ENCODE measurements at places on chromosomes 7 and 10. TPM values are rescaled to one million over a fixed set of nuclear protein-coding genes. Genes with fewer than 3 reads are reported as not detected.
A peak's percentile ranks its signal among the peaks of the same experiment; 100 is the strongest.

DNA sequence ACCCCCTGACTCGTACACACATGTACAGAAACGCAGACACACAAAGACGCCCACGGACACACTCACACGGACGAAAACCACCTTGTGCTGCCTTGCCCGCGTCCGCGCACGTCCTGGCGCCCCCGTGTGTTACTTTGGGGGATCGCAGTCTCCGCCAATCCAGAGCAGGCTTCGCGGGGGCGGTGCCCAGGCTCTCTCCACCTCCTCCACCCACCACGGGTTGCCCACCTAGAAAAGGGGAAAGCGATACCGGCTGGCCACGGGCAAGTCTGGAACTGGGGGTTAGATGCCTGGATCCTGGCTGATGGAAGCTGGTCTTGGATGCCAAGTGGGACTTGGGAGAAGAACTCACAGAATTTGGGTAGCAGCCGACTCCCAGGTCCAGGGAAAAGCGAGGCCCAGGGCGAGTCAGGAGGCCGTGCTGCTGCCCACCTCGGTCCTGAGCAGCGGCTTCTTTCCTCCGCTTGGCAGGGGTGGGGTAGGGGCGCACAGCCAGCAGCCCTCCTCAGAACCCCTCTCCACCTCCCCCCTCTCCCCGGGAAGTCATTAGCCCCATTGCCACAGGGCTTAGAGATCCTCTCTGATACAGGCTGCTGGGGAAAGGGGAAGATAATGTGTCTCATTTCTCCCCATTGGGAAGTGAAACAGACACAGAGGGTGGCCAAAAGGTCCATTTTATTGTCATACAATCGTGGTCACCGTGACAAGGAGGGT, 4.6 kb upstream of the VGF start:
- no peaks in the 10 kb centered on the region for H3K36me3 ChIP-seq
- no peak overlapping the region for H3K27ac ChIP-seq
- no peak for DNase-seq
- peaks cover 37% of the 10 kb centered on the region for H3K4me1 ChIP-seq

DNA sequence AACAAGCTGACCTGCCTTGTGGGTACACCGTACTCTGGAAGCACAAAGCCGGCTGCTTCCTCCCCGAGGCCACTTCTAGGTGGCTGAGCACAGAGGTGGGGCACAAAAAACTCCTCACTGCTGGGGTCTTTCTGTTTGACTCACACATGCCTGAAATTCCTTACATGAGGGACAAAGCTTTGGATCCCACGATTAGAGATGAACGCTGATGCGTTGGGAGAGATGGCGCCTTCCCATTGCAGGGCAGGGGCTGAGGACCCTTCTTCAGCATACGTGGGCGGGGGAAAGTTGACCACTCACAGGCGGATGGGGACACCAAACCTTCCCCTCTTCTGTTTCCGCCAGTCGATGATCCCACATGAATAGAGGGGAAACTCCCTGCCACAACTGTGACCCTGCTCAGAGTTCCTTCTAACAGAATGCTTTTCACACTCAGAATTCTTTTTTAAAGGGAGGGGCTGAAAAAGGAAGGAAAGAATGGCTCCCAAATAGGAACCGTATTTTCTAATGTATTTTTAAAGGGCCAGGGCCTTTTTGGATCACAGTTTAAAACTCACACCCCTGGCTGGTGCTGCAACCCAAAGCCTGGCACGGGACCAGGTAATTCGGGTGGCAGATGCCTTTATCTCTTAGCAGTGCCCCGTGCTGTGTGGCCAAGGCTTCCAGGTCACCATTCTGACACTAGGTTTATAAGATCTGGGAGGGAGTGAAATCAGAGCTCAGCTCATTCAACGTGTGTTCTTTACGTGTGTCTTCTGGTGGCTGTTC, 134.0 kb downstream of the PRKAG2 start:
- H3K4me1 ChIP-seq = peaks cover 18% of the 10 kb centered on the region
- no peak for DNase-seq
- H3K27ac ChIP-seq = no peak overlapping the region
- no peaks in the 10 kb centered on the region for H3K27me3 ChIP-seq
- H3K4me3 ChIP-seq = no peak overlapping the region

DNA sequence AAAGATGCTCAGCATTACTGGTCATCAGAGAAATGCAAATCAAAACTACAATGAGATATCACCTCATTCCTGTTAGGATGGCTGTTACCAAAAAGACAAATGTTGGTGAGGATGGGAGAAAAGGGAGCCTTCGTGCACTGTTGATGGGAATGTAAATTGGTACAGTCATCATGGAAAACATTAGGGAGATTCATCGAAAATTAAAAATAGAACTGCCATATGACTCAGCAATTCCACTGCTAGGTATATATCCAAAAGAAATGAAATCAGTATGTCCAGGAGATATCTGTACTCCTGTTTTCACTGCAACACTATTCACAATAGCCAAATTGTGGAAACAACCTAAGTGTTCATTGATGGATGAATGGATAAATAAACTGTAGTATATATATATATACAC, 228.1 kb downstream of the ACTR3B start:
- no peaks in the 10 kb centered on the region for H3K27me3 ChIP-seq
- H3K4me3 ChIP-seq = no peak overlapping the region
- H3K27ac ChIP-seq = no peak overlapping the region
- H3K36me3 ChIP-seq = no peaks in the 10 kb centered on the region
- no peaks in the 10 kb centered on the region for H3K4me1 ChIP-seq

GRCh38 chr7:111388912-111389311, 173.4 kb downstream of the IMMP2L start:
- no peak overlapping the region for H3K27ac ChIP-seq
- no peaks in the 10 kb centered on the region for H3K27me3 ChIP-seq
- DNase-seq = no peak
- no peaks in the 10 kb centered on the region for H3K36me3 ChIP-seq

DNA sequence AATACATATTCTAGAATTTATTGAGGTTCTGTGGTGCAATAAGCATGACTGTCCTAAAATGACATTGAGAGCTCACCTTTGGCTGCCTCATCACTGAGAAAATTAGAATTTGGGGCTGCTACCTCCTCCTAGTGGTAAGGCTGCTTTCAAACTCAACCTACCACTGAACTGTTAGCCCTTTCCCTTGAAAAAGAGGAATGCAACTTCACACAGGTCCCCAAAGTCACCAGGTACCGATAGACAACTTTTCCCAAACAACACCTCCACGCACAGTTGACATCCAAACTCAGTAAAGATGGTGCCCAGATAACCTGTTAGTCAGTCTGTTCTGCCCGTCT, 75.9 kb upstream of the SCIN start:
- H3K4me1 ChIP-seq = no peaks in the 10 kb centered on the region
- no peak overlapping the region for H3K27ac ChIP-seq
- H3K4me3 ChIP-seq = no peak overlapping the region

GRCh38 chr7:73727952-73728351, 8.5 kb upstream of the STX1A start:
- no peaks in the 10 kb centered on the region for H3K36me3 ChIP-seq
- no peak overlapping the region for H3K27ac ChIP-seq
- H3K4me3 ChIP-seq = no peak overlapping the region
- DNase-seq = no peak
- no peaks in the 10 kb centered on the region for H3K27me3 ChIP-seq

DNA sequence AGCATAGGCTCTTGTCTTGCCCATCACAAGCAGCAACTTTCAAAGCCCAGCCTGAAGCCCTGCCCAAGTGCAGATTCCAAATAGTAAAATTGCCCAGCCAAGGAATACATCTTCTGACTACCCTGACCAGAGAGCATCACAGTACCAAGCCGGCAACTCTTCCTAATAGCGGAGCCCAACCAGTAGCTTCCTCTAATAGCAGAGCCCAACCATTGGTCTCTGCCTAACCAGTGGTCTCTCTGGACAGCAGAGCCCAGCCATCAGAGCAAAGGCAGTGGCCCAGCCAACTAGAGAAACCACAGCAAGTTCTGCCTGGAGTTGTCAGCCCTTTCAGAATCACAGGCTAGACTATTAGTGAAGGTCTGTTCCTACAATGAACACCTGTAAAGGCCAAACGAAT, 285.6 kb downstream of the HGF start:
- H3K4me3 ChIP-seq = no peak overlapping the region
- H3K4me1 ChIP-seq = peaks cover 7% of the 10 kb centered on the region
- H3K36me3 ChIP-seq = no peaks in the 10 kb centered on the region
- no peak overlapping the region for H3K27ac ChIP-seq
- DNase-seq = no peak

GRCh38 chr7:111605246-111605645, 43.0 kb upstream of the IMMP2L start:
- H3K4me3 ChIP-seq = no peak overlapping the region
- DNase-seq = no peak
- no peaks in the 10 kb centered on the region for H3K4me1 ChIP-seq
- no peaks in the 10 kb centered on the region for H3K36me3 ChIP-seq
- no peak overlapping the region for H3K27ac ChIP-seq

DNA sequence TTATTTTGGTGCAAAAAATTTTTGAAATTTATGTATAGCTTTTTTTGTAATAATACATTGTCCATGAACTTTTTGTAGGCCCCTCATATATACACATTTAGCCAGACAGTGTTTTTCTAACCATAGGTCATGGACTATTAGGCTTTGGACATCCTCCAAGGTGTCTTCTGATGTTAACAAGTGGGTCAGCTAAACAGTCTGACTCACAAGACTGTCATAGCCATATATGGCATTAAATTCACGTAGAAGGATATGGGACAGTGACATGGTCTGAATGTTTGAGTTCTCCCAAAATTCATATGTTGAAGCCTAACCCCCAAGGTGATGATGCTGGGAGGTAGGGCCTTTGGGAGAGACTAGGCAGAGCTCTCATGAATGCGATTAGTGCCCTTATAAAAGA, 14.0 kb upstream of the NUB1 start:
- no peak overlapping the region for H3K27ac ChIP-seq
- no peaks in the 10 kb centered on the region for H3K36me3 ChIP-seq
- no peaks in the 10 kb centered on the region for H3K4me1 ChIP-seq
- H3K27me3 ChIP-seq = no peaks in the 10 kb centered on the region
- H3K4me3 ChIP-seq = no peak overlapping the region

The PDE6C gene
- total RNA-seq = not detected

GRCh38 chr10:120894556-120894955, 43.4 kb downstream of the WDR11 start:
- no peaks in the 10 kb centered on the region for H3K36me3 ChIP-seq
- DNase-seq = no peak
- no peaks in the 10 kb centered on the region for H3K4me1 ChIP-seq
- H3K4me3 ChIP-seq = no peak overlapping the region

GRCh38 chr10:19623321-19623720, 192.9 kb upstream of the PLXDC2 start:
- no peaks in the 10 kb centered on the region for H3K4me1 ChIP-seq
- H3K36me3 ChIP-seq = no peaks in the 10 kb centered on the region
- H3K4me3 ChIP-seq = no peak overlapping the region
- no peak for DNase-seq

DNA sequence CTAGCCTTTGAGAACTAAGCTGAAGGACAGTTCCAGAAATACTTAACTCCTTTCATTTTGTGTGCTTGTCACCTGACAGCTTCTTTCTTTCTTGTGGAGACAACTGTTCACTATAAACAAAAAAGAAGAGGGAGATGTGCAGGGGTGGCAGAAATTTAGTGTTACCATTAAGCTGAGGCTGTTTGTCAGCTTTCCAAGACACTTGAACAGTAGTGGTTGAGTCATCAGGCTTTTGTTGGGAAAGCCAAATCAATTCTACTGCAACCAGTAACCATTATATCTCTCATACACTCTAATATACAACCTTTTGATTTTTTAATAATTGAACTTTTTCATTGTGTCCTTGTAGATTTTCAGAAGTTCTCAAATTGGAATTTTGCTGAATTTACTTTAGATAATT, 75.3 kb downstream of the POLL start:
- no peaks in the 10 kb centered on the region for H3K27me3 ChIP-seq
- H3K4me1 ChIP-seq = no peaks in the 10 kb centered on the region
- no peaks in the 10 kb centered on the region for H3K36me3 ChIP-seq
- no peak for DNase-seq
- no peak overlapping the region for H3K27ac ChIP-seq

The ZNF25 gene
- 12.8 TPM for total RNA-seq

GRCh38 chr10:77713521-77714280, 76.1 kb upstream of the KCNMA1 start:
- no peak overlapping the region for H3K4me3 ChIP-seq
- no peak for DNase-seq
- peaks cover 6% of the 10 kb centered on the region for H3K4me1 ChIP-seq
- no peaks in the 10 kb centered on the region for H3K27me3 ChIP-seq

DNA sequence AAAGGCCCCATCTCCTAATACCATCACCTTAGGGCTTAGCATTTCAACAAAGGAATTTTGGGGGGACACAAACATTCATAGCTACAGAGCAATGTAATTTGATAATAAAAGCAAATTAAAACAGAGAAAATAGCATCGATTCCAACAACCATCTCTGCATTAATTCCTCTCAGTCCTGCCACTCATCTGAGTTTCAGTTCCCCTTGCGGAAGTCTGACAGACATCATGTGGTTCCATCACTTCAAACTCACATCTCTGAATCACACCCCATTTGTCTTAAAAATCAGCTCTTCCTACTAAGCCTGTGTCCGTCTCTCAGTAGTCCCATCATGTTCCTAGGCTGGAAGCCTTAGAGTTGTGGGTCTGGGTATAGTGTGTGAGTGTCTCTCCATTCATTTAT, 3.6 kb downstream of the ADCK2 start:
- no peaks in the 10 kb centered on the region for H3K27me3 ChIP-seq
- H3K36me3 ChIP-seq = peaks cover 7% of the 10 kb centered on the region
- H3K4me3 ChIP-seq = no peak overlapping the region
- H3K4me1 ChIP-seq = peaks cover 33% of the 10 kb centered on the region
- H3K27ac ChIP-seq = no peak overlapping the region

DNA sequence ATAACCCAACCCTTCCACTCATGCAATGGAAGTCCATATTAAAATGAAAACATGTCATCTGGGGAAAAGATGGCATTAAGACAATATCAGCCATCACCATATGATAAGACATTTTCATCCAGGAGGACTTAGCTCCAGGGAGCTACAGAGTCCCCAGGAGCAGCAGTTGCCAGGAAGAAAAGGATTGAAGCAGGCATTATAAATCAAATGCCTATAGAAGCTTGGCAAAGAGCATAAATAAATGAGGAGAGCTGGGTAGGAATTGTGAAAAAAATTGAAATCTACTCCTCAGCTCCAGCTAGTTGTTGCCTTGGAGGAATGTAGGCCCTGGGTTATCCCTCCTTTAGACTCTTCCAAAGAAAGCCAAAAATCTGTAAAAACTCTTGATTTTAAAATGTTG, 42.5 kb downstream of the FAM13C start:
- H3K4me1 ChIP-seq = peaks cover 13% of the 10 kb centered on the region
- no peak overlapping the region for H3K27ac ChIP-seq
- no peak overlapping the region for H3K4me3 ChIP-seq
- peaks cover 9% of the 10 kb centered on the region for H3K36me3 ChIP-seq
- no peaks in the 10 kb centered on the region for H3K27me3 ChIP-seq

GRCh38 chr10:59536167-59537014, 173.3 kb downstream of the SLC16A9 start:
- no peak overlapping the region for H3K4me3 ChIP-seq
- peak overlapping the region; percentile 77 for H3K27ac ChIP-seq
- no peak for DNase-seq
- no peaks in the 10 kb centered on the region for H3K27me3 ChIP-seq
- H3K4me1 ChIP-seq = peaks cover 22% of the 10 kb centered on the region
- H3K36me3 ChIP-seq = no peaks in the 10 kb centered on the region

- no peak overlapping the region for H3K27ac ChIP-seq
- H3K4me1 ChIP-seq = no peaks in the 10 kb centered on the region
- H3K36me3 ChIP-seq = no peaks in the 10 kb centered on the region
- no peak overlapping the region for H3K4me3 ChIP-seq
- no peak for DNase-seq
These were observed 174.5 kb downstream of the DNAH11 start for GRCh38 chr7:21717323-21717722.

The CAV2 gene
- 42.5 TPM for total RNA-seq

The HOXA7 gene
- total RNA-seq = 23.8 TPM

Measured in vagina (tissue), 2 donors.